ENCODE measurements at places on chromosomes 11 and 22.
A peak's percentile ranks its signal among the peaks of the same experiment; 100 is the strongest.

GRCh38 chr11:19084661-19085315 is 24.3 kb upstream of the MRGPRX2 start:
- no peak for DNase-seq

DNA sequence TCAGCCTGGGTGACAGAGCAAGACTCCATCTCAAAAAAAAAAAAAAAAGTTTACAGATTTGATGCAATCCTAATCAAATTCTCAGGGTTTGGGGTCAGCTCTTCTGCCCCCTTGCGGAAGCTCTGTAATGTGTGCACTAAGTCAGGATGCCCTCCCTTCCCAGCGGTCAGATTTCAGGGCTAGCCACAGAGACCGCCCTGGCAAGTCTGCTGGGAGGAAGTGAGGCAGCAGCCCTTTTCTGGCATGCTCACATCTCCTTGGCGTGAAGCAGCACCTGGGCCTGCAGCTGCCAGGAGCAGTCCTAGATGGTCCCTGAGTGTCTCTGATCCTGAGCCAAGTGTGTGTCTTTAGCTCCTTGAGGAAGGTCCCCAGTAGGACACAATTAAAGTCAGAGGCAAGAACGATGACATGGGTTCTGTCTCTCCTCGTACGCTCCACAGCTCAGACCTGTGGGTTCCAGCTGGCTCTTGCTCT is 10.9 kb upstream of the APOBEC3C start:
- peak; percentile 53 for DNase-seq

DNA sequence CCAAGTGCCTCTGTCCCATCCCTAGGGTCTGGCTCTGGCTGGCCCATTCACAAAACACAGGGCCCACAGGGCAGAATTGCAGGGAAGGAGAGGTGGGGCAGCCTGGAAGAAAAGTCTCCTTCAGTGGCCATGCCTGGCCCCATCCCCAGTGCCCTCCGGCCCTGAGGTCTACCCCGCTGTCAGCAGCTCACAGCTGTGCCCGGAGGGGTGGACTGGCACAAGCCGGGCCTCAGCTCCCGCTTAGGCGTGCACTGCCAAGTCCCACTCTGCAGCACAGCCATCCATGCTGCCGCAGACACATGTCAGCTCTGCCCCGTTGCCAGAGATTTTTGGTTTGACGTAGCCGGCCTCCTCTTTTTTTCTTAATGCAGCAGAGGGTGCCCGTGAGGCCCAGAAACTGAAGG is 3.9 kb upstream of the SCN2B start:
- DNase-seq = no peak

GRCh38 chr11:76902121-76903014 is 41.6 kb downstream of the ACER3 start:
- DNase-seq = no peak

DNA sequence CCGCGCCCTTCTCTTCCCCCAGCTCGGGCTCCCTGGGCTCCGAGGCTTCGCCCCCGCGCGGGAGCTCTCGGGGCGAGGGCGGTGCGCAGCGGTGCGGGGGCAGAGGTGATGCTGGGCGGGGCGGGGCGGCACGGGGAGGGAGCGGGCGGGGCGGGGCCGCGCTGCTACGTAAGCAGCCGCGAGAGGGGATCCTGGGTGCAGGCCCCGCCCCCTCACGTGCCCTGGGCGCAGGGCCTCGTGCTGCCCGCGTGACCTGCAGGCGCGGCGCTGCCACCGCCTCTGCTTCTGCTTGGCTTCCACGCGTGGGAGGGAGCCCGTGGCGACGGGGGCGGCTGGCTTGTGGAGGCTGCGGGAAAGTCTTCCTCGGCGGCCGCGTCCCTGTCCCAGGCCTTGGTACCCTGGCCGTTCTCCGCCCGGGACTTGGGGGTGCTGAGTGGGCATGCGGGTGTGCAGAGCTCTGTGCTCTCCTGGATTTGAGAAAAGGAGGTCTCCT is 132.6 kb upstream of the HSD17B12 start:
- DNase-seq = no peak

- no peak for DNase-seq
These were observed 24.0 kb downstream of the SMCO4 start for GRCh38 chr11:93519179-93519578.

GRCh38 chr11:92758241-92758780 is 211.1 kb upstream of the MTNR1B start:
- no peak for DNase-seq

- DNase-seq = no peak
These were observed 21.2 kb downstream of the LGR4 start for GRCh38 chr11:27451244-27451965.

DNA sequence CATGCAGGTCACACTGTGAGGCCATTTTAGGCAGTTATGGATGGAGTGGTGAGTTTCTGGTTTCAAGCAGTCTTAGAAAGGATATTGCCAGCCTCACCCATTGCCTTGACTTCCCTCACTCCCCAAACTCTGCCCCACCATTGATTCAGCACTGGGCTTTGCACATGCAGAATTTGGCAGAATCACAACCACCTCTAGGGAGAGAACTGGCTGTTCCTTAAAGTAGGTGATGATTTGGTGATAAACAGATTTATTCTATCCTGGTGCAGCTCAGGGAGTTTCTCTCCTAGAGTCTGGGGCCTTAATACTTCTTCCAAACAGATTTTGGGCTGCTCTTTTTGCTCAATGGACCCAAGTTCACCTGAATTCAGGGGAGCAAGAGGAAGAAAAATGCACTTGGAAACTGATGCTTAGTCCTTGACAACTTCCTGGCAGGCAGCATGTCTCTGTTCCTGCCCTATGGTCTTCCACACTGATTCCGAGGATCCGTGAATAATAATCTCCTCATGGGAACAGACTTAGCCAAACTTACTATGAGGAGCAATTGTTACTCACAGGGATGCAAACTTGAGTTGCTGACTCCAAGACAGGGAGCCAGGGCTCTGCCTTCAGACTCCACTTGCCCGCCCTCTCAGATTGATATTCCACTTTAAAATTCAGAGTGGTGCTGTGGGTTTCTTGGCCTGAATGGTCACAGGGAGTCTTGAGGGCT is 129.7 kb upstream of the PARVA start:
- DNase-seq = no peak

Measured in stimulated activated CD8-positive, alpha-beta memory T cell treated with anti-CD3 and anti-CD28 coated beads, Interleukin-2, amount 100 ng/mL, for 1 hour (primary cell).